ENCODE measurements at places on chromosomes 13 and 19.

DNA sequence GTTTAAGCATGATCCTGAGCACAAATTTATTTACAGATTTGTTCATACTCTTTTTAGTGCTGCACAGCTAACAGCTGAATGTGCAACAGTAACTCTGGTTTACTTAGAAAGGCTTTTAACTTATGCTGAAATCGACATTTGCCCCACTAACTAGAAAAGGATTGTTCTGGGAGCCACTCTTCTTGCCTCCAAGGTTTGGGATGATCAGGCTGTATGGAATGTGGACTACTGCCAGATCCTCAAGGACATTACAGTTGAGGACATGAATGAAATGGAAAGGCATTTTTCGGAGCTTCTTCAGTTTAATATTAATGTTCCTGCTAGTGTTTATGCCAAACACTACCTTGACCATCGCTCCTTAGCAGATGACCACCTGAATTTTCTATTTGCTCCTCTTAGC is 16.0 kb downstream of the ZNF100 start:
- peak; percentile 49 for DNase-seq

GRCh38 chr13:97026531-97027161 is 32.4 kb upstream of the OXGR1 start:
- peak; percentile 42 for DNase-seq

GRCh38 chr13:90752070-90752469 is 595.4 kb upstream of the MIR17HG start:
- DNase-seq = no peak

DNA sequence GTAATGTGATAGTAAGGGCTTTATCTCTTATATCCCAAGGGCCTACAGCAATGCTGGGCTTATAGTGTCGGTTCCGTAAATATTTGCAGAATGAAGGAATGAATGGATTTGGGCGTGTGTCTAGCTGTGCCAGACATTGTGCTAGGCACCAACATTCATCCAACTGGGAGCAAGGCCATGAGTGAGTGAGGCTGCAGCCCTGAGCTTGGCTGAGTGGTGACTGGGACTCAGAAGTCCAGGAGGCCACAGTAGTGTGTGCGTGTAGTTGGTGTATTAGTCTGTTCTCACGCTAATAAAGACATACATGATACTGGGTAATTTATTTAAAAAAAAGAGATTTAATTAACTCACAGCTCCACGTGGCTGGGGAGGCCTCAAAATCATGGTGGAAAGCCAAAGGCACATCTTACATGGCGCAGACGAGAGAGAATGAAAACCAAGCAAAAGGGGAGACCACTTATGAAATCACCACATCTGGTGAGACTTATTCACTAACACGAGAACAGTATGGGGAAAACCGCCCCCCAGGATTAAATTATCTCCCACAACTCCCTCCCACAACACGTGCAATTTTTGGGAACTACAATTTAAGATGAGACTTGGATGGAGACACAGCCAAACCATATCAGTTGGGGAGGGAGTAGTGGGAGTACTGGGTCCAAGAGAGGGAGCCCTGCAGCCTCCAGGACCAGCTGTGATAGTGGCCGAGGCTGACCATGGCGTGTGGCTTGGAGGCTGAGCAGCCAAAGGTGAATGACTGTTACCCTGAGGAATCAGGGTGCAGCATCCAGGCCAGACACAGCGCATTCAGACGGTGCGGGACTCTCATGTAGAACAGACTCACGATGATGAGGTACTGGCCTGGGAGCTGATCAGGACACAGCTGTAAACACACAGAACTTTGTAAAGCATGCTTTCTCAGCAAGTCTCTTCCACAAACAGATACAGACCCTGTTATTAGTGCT is 104.6 kb downstream of the TEX26 start:
- no peak for DNase-seq

DNA sequence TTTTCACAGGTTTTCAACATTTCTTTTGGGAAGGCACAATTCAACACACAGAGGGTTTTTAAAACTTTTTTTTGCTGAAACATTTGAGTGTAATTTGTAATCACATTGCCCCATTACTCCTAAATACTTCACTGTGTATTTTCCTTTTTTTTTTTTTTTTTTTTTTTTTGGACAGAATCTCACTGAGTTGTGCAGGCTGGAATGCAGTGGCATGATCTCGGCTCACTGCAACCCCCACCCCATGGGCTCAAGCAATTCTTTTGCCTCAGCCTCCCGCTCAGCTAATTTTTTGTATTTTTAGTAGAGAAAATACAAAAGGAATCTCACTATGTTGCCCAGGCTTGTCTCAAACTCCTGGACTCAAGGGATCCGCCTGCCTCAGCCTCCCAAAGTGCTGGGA is 14.8 kb upstream of the DNAJC15 start:
- peak; percentile 63 for DNase-seq

DNA sequence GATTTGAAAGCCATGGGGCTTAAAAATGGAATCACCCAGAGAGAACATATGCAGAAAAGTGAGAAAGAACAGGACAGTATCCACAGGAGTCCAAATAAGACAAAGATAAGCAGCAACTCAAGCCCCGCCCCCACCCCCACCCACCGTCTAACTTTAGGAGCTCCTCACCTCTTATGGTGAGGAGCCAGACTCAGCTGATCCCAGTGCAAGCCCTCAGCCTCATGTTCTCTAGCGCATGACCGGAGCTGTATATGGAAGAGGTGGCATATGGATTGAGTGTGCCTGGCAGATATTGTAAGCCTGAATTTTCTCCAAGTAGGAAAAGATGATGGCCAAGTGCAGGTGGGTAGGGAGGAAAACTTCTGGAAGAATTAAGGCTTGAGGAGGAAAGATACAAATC is 36.4 kb upstream of the DCT start:
- DNase-seq = no peak

All from fibroblast of skin of back (primary cell).